Fibroblast of upper back skin (primary cell): ENCODE measurements at places on chromosomes 13 and 19.

GRCh38 chr19:48770266-48770665, 14.9 kb downstream of the FGF21 start:
- DNase-seq = peak; percentile 52

- DNase-seq = peak; percentile 25
Measured at GRCh38 chr13:27006519-27007161, 165.0 kb downstream of the USP12 start.

GRCh38 chr13:49220036-49220855, at the start of gene MLNR:
TSS of gene MLNR (plus strand) at chr13:49220338. CDS start at chr13:49220338, 0 bp downstream.
- DNase-seq = peak; percentile 9

GRCh38 chr13:79501538-79502232, 20.7 kb downstream of the NDFIP2 start:
- no peak for DNase-seq

- no peak for DNase-seq
Measured at GRCh38 chr13:78601124-78601873, 2.1 kb downstream of the POU4F1 start.

DNA sequence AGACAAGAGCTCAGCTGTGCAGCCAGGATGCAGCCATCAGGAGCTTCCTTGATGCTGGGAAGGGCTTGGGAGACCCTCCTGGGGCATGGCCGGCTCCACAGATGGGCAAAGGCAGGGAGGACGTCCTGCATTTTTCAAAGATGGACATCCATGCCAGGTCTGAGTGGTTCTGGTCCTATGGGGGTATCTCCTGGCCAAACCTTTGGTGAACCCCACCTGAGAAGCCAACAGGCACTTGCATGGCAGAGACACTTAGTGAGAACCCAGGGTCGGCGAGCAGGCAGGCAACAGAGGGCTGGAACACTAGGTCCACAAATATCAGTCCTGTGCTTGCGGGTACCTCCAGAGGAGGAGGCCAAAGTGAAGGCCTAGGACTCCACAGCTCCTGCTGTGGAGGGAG, 70.0 kb downstream of the KCTD15 start:
- DNase-seq = no peak

GRCh38 chr19:38145623-38146022, 78.4 kb downstream of the DPF1 start:
- DNase-seq = no peak

- no peak for DNase-seq
Measured at GRCh38 chr19:29516821-29517395, 8.9 kb upstream of the VSTM2B start.

DNA sequence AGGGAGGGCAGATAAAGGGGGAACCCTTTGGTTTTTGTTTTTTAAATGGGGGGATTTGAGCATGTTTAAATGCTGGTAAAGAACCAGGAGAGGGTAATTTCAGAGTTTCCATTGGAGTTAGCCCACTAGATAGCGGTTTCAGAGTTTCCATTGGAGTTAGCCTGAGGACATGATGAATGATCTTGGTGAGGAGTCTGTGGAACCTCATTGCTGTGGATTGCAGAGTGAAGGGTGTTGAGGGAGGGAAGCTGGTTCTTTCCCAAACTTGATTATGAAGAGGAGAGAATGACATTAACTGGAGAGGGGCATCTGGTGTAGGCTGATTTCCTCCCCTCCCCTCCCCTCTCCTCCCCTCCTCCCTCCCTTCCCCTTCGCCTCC, 5.0 kb downstream of the WASF3 start:
- DNase-seq = peak; percentile 49

GRCh38 chr19:14495672-14496028, 277 bp downstream of the GIPC1 start:
- DNase-seq = no peak

DNA sequence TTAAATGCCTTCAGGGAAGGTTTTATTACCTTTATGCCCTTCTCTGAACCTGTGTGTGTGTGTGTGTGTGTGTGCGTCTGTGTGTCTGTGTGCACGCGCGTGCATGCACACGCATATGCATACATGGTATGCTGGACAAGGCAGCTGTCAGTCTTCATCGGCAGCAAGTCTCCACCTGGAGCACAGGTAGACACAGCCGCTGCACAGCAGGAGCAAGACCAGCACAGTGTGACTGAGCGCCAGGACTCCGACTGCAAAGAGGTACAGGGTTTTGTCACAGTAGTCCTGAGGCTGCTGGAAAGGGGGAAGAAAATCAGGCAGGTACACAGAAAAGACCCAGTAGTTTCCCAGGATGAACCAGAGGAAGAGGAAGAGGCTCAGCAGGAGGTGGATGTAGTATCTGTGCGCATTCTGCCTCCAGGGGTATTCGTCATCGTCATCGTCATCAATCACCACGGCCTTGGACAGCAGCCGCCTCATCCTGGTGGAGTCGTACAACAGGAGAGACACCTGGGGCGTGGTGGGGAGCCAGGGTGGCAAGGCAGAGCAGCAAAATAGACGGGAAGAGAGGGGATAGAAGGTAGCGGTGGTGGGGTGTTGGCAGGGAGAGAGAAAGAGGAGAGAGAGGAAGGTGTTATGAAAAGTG, 12.8 kb upstream of the DHRS12 start:
- DNase-seq = no peak

GRCh38 chr13:107209824-107210722, 642.1 kb upstream of the ARGLU1 start:
- DNase-seq = no peak

DNA sequence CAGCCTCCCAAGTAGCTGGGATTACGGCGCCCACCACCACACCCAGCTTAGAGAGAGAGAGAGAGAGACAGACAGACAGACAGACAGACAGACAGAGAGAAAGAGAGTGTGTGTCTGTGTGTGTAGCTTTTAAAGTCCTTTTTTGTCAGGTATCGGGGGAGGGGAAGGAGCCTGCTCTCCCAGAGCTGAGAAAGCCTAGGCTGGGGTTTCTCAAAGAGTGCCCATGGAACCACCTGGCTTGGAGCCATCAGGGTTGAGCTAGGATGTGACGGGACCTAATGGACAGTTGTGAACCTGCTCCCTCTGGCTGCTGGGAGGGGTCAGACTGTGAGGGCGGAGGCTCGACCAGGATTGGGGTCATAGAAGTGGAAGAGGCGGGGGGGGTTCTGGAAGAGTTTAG, 16.6 kb downstream of the RFX1 start:
- no peak for DNase-seq

GRCh38 chr13:92838786-92839185, 387.8 kb upstream of the GPC6 start:
- DNase-seq = peak; percentile 98

- DNase-seq = peak; percentile 16
Measured at GRCh38 chr13:84569366-84569765, 687.1 kb upstream of the SLITRK1 start.

DNA sequence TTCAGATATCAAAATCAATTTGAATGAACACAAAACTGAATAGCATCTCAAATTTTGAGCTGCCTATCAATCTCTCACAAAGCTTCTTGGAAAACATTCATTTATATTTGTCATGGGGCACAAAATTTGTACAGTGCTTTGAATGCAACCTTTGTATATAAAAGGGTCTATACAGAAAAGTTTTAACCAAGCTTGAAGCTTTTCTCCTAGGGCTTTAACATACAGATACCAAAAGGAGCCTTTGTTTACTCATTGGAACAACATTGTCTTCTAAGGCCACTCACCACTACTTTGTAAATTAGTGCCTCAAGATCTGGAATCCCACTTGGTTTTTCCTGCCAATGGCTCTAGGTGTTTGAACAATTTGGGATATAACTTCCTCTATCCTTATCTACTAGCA, 21.2 kb downstream of the LNX2 start:
- no peak for DNase-seq

DNA sequence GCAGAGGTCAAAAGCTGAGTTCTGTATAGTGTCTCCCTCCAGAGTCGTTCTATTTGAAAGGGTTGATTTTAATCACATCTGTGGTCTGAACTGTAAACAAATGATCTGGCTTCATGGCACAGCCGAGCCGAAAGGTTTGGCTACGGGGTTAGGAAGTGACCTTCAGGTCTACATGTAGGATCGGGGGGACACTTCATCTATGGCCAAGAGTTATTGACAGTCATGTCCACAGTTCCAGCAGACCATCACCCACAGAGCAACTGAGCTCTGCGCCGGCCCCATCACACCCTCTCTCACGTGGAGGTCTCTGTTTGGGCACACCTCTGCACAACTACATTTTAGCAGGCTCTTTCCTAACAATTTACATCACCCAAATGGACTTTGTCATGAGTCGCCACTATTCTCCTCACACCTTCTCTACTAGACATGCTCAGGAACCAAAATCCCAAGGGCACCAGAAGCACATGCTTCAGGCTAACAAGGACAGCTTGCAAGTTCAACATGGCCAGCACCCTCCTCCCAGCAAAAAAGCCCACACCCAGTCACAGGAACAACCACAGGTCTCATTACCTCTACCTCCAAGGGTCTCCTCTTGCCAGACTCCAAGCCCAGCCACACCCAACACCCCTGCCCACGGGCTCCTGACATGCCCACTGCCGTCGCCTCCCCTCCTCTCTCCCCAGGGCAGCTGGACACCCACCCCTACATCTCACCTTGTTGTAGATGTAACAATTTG, 36.1 kb upstream of the EPHX3 start:
- no peak for DNase-seq

DNA sequence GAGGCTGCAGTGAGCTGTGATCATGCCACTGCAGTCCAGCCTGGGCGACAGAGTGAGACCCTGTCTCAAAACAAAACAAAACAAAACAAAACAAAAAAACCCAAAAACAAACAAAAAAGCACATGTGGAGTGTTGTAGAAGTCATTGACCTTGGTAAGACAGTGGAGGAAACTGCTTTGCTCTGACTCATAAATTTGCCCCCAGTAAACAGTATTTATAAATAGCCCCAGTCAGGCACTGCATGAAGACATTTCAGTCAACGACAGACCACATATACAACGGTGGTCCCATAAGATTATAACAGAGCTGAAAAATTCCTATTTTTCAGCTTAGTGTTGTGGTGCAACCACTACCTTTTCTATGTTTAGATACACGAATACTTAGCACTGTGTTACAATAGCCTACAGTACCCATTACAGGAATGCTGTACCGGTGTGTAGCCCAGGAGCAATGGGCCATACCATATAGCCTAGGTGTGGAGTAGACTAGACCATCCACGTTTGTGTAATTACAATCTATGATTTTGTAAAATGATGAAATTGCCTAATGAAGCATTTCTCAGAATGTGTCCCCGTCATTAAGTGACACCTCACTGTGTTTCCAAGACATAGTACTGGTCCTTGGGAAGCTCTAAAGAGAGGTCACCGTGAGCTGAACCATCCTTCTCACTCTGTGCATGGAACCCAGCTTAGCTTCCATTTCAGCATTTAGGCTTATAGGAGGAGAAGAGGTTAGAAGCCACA, 1.1 kb downstream of the ARL11 start:
- DNase-seq = no peak

GRCh38 chr19:45613926-45614725, 12.1 kb upstream of the GPR4 start:
- DNase-seq = peak; percentile 82

DNA sequence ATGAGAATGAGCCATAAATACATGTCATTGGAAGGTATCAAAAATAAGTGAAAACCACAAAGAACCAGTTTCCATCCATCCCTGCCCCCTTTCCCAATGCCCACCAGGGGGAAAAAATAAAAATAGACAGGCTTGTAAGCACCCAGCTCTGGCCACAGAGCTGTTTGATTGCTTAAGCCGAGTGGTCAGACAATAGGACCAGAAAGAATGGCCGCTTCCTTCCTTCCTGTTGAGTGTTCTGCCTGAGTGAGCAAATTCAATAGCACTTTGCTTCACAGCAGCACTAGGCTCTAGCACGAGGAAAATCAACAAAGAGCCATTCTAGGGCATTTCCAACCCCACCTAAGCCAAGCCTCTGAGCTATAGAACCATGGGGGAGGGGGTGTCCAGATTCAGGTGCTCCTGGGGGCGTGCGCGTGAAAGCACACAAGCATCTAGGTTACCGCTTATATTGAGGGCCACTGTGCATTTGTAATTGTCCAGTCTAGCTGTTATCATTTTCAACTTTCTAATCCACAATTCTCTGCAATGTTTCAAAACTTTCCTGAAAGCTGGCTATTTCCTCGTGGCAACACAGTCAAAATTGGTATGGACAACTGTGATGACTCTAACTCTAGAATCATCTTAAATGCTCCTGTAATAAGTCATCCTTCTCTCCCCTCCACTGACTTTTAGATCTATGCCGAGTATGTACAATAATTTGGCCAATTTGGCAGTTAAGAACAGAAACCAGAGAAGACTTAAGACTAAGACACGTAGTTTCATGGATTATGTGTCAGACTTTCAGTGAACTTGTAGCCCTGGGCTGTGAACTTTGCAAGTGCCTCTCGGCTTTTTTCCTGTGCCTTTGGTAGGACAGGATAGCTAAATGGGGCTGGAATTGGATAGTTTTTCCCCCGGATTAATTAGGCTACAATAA, 64.3 kb downstream of the SPRY2 start:
- DNase-seq = peak; percentile 38

- no peak for DNase-seq
Measured at GRCh38 chr19:15595069-15595468, 19.9 kb upstream of the CYP4F8 start.

GRCh38 chr19:50817941-50818858, 5.4 kb downstream of the KLK1 start:
- DNase-seq = no peak

- no peak for DNase-seq
Measured at GRCh38 chr13:35349673-35350278, 126.7 kb downstream of the MAB21L1 start.

DNA sequence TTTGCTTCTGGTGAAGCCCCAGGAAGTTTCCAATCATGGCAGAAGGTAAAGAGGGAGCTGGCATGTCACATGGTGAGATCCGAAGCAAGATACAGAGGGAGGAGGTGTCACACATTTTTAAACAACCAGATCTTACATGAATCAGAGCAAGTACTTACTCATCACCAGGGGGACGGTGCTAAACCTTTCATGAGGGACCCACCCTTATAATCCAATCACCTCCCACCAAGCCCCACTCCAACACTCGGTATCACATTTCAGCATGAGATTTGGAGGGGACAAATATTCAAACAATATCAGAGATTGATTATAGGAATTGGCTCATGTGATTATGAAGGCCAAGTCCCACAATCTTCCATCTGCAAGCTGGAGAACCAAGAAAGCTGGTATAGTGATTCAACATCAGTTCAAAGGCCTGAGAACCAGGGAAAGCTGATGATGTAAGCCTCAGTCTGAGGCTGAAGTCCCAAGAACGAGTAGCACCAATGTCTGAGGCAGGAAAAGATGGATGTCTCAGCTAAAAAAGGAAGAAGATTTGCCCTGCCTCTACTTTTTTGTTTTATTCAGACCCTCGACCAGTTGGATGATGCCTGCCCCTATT, 58.6 kb upstream of the WDFY2 start:
- DNase-seq = peak; percentile 39
